HTR-8/SVneo (cell line): ENCODE measurements at places on chromosomes 4 and X.

GRCh38 chr4:171644430-171645057 lies 168.7 kb upstream of the GALNTL6 start:
- DNase-seq: no peak

DNA sequence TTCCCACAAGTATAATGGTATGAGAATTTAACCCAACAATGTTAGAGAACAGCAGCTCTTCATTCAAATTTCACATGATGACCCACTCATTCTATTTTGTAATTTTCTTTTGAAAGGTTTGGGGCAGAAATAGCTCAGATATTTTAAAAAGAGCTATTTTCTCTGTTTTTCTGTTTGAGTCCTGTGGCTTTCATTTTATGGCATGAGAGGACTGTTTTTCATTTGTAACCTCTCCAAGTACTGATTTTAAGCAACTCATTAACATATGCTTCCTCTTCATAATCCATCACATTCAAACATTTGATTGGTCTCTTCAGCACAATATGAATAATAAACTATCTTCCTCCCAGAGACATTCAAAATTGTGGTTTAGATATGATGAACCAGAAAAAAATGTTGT lies 129.0 kb upstream of the TEX13A start:
- DNase-seq: no peak

DNA sequence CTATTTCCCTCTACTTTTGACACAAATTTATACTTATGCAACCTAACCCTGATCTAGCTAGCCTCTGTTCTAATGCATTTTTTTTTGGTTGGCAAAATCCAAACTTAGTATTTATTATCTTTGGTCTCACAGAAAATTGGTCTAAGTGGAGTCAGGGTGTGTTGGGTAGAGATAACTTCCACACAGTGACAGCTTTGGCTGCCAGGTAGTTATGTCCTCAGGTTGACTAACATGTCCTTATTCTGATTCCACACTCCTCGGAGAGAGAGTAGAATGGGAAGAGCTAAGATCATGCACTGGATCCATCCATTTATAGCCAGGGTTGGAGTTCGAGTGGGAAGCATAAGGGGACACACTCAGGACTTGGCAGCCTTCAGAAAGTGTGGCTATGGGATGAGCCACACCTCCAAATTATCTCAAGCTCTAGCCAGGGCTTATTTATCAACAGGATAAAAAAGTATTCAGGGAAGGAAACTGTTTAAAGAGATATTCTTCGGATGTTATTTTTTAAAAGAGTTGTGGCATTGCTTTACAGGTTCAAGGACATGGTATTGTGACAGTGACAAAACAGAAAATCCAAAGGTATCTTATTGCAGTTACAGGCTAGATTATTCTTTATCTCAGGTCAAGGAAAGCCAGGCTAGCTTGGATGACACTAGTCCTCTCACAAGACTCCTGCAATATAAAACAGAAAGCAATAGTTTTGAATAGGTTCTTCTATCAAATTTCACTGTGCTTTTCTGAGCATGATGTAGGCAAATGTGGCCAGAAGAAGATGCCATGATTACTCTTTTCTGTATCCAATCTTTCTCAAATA lies 51.5 kb downstream of the NPY1R start:
- DNase-seq: no peak

- DNase-seq: no peak
Observed at GRCh38 chrX:67619253-67619652, 75.4 kb downstream of the AR start.

- no peak for DNase-seq
Observed at GRCh38 chr4:54109241-54110018, 9.5 kb downstream of the GSX2 start.
